ENCODE measurements at places on chromosomes 12 and 14.

DNA sequence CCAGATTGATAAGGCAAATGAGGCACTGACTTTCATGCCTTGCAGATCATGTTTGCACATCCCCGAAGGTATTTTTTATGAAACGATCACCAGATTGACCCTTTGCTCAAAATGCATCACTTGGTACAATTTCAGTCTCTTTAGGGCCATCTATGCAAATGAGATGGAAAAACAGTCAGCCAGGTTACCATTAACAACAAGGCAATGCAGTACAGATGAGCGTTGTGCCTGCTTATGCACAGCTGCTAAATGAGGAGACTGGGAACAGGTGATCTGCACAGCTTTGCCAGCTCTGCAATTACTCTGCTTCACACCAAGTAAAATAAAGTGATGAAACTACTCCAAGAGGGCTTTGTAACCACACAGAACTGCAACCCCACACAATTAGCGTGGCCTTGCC lies 26.1 kb upstream of the PLEKHG7 start:
- DNase-seq, result no peak

DNA sequence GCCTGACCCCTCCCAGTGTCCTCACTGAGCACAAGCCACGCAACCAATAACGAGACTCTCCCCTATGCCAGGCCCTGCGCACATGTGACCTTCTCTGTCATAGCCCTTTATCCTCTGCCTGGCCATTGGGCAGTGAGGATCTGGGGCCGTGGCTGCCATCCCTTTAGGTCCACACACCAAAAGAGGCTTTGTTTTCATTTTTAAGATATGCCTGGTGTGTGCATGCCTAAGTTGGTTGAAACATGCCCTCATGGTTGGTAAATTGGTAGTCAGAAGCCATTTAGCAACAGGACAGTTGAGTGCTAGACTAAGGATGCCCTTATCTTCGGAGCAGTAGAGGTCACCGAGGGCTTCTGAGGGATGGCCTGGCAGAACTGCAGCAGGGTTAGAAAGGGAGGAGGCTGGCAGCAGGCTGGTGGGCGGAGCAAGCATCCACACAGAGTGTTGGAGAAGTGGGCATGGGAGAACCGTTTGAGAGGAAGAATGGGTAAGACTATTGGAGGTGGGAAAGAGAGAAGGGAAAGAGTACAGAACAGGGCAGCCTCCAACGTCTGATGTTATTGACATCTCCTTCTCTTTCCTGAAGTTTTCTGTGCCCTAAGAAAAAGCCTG lies 75.1 kb downstream of the SLC24A4 start:
- no peak for DNase-seq

DNA sequence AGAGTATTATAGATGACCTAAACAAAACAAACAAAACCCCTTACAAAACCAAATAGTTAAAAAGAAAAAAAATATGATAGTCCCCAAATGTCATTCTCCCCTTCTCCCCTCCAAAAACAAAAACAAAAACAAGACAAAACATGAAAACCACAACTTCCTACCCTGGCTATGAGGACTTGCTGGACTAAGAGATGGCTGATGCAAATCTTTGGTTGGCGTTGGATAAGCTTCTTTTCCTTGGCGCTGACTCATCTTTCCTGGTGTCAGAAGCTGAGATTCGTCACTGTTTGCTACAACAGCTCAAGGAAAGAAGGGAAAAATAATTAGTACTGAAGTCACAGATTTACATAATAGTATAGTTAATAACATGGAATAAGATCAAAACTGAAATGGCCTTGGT lies 102.5 kb upstream of the BBS10 start:
- DNase-seq, result peak; percentile 85

- peak; percentile 89 for DNase-seq
These were observed 8.5 kb downstream of the KLHL33 start for GRCh38 chr14:20427231-20428009.

DNA sequence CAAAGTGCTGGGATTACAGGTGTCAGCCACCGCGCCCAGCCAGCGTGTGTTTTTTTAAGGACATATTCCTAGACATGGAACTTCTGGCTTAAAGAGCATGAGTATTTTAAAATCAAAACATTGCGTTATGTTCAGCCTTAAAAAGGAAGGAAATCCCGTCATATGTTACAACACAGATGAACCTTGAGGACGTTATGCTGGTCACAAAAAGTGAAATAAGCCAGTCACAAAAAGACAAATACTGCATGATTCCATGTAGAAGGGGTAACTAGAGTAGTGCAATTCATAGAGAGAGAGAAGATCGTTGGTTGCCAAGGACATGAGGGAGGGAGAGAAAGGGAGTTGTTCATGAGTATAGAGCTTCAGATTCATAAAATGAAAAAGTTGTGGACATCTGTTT lies 53.9 kb downstream of the ACACB start:
- DNase-seq, result peak; percentile 74

Data from inflammatory macrophage treated with lipopolysaccharide for 1 hour (primary cell).